Esophagus mucosa (tissue), 1 donor: ENCODE measurements at places on chromosomes 3 and 15. TPM values are rescaled to one million over a fixed set of nuclear protein-coding genes. Genes with fewer than 3 reads are reported as not detected.

- ATAC-seq: no peak
Observed at GRCh38 chr3:184332370-184333090, 4.9 kb upstream of the FAM131A start.

DNA sequence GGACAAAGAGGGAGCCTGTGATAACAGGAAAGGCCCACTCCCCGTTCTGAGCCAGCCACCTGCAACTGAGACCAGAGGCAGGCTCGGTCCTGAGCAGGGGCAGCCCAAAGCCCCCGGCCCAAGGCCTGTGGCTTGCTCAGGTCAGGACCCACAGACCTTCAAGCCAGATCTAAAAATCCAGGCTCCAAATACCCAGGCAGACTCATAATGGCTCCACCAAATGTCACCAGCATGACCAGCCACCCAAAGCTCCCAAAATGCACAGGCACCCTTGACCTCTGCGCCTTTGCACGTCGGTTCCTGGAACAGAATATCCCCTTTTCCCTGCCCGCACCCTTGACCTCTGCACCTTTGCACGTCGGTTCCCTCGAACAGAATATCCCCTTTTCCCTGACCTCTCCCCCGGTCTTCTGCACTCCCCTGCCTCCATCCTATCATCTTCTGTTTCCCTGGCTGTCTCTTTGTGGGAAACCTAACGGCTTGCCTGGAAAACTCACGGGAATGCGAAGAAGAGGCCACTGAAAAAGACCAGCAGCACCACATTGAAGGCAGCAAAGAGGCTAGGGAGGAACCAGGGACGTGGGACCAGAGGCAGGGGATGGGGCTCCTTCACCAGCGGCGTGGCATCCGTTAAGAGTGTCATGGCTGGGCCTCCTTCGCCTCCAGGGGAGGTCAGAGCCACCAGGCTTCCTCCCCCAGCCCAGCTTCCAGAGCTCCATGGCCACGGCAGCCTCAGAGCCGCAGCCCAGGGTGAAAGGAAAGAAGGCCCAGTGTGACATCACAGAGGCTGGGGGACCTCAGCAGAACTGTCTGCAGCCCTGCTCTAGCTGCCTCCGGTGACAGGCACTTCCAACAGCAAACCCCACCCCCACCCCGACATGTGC, at the start of gene ZDHHC19:
TSS of gene ZDHHC19 (minus strand) at position 728 of the 884 bp plus-strand sequence. CDS start at position 643, 85 bp downstream.
- ATAC-seq: no peak

GRCh38 chr15:66822114-66822513, 120.1 kb downstream of the SMAD6 start:
- ATAC-seq: no peak

DNA sequence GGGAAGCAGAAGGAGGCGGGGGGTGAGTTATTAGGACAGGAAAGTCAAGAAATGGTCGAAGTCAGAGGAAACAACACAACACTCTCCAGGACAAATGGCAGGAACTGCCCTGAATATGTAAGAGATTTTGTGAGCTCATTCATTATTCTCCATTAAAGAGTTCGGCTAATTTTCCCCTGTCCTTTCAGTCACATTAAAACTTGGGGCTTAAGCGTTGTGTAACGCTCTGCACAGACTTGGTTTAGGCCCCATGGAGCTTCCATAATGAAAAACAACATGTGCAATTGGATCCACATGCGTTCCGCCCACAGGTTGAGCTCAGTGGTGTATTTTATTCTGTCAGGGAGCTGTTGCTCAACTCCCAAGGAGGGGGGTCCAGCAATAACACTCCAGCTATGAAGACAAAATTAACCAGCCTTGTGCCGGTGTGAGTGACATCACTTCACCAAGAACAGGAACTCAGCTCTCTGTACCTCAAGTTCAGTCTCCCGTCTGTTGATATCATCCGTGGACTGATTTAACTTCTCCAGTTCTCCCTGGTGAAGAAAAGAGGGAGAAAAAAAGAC, 2.3 kb downstream of the SH3BP5 start:
- ATAC-seq: no peak

DNA sequence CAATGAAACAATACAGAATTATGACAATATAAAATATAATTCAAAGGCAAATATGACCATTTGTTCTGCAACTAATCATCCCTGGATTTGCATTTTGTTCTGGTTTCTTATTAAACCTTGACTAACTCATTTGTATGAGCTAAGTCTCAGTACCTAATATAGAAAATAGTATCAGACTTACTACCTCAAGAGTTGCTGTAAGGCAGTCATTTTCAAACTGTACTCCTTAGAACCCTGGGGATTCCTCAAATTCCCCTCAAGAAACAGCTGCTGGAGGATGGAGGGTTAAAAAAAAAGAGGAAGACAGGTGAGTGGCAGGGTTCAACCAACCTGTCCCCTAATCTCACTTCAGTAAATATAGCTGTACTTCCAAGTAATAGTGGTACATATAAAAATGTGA, 11.1 kb downstream of the ZBTB11 start:
- ATAC-seq: no peak

GRCh38 chr3:195548987-195549386, 5.9 kb upstream of the PPP1R2 start:
- ATAC-seq: no peak

- no peak for ATAC-seq
Observed at GRCh38 chr3:55341502-55342031, 145.5 kb downstream of the WNT5A start.

The ATP10A gene
- 0.44 TPM for total RNA-seq

The ACKR2 gene
- total RNA-seq: 1.1 TPM

The PLSCR2 gene
- total RNA-seq: 0.12 TPM

The ISL2 gene
- total RNA-seq: not detected

The LMOD3 gene
- total RNA-seq: not detected
